ENCODE measurements at places on chromosomes 3 and 15.

DNA sequence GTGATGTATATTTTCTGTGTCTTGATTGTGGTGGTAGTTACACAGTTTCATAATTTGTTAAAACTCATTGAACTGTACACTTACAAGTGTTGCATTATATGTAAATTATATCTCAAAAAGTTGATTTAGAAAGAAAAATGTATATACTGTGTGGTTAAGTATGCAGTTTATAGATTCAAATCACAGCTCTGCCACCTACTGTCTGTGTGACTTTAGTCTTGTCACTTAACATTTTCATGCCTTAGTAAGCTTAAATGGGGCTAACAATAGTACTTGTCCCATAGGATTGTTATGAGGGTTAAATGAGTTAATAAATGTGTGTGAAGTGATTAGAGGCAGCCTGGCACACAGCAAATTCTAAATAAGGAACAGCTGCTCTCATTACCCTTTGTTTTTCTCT lies 120.9 kb upstream of the P2RY1 start:
- DNase-seq, result no peak

DNA sequence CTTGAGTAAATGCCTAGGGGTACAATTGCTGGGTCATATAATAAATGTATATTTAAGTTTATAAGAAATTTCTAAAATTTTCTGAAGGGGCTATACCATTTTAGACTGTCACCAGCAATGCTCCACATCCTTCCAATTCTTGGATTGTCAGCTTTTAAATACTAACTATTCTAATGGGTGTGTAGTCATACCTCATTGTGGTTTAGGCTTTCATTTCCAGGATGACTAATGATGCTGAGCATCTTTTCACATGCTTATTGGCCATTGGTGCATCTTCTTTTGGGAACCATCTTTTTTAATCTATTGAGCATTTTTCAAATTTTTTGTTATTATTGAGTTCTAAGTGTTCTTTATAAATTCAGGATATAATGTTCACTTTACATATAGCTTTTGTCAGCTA lies 52.5 kb upstream of the CORO2B start:
- no peak for DNase-seq

- DNase-seq, result no peak
These were observed at the start of gene ITIH4 for GRCh38 chr3:52830535-52831258. TSS of gene ITIH4 (minus strand) at chr3:52830672. CDS start at chr3:52830642, 30 bp downstream.

GRCh38 chr15:63054985-63055384 lies 12.4 kb downstream of the TPM1 start:
- DNase-seq, result no peak
